A549 treated with Mapracorat at 1 μM for 4 hours (cell line): ENCODE measurements at places on chromosomes 1 and 21. TPM values are rescaled to one million over a fixed set of nuclear protein-coding genes. Genes with fewer than 3 reads are reported as not detected.

RAB13 gene
- total RNA-seq, result 129 to 156 TPM (median 135 TPM) in 5 replicates

CLIC4 gene
- total RNA-seq, result 36.1 to 51.7 TPM (median 45.9 TPM) in 5 replicates

APCS gene
- not detected in 5 replicates for total RNA-seq

RNU1-1 gene
- not detected in 5 replicates for total RNA-seq

ZNF695 gene
- 2.1 to 3.2 TPM (median 2.4 TPM) in 5 replicates for total RNA-seq

GJA8 gene
- total RNA-seq, result not detected in 5 replicates

B3GALT2 gene
- not detected in 5 replicates for total RNA-seq

ANKRD34A gene
- 0.21 to 0.42 TPM (median 0.27 TPM) in 5 replicates for total RNA-seq

DDR2 gene
- 0.21 to 0.57 TPM (median 0.41 TPM) in 5 replicates for total RNA-seq

THRAP3 gene
- 62.8 to 73.5 TPM (median 69.7 TPM) in 5 replicates for total RNA-seq

PTGFRN gene
- total RNA-seq, result 12.5 to 17.3 TPM (median 14.8 TPM) in 5 replicates

SH3BGR gene
- total RNA-seq, result 0.30 to 1.3 TPM (median 0.71 TPM) in 4 of 5 replicates, not detected in the other

GABPA gene
- total RNA-seq, result 5.0 to 7.3 TPM (median 6.4 TPM) in 5 replicates

ARMH1 gene
- 0.38 to 1.2 TPM (median 0.98 TPM) in 5 replicates for total RNA-seq

KRTAP7-1 gene
- total RNA-seq, result not detected in 5 replicates

KRTAP26-1 gene
- total RNA-seq, result not detected in 5 replicates

OVAAL gene
- total RNA-seq, result 0.10 to 0.18 TPM in 2 of 5 replicates, not detected in the others

SNX7 gene
- total RNA-seq, result 22.9 to 40.8 TPM (median 23.9 TPM) in 5 replicates

SHE gene
- 0.07 to 0.13 TPM (median 0.10 TPM) in 5 replicates for total RNA-seq

RXFP4 gene
- not detected in 5 replicates for total RNA-seq

KRTAP10-2 gene
- total RNA-seq, result not detected in 5 replicates

SPATA17 gene
- 1.4 to 3.2 TPM (median 2.4 TPM) in 5 replicates for total RNA-seq

PROX1 gene
- total RNA-seq, result 0.01 to 0.09 TPM (median 0.07 TPM) in 5 replicates

MPZ gene
- 0.09 to 0.43 TPM (median 0.27 TPM) in 4 of 5 replicates, not detected in the other for total RNA-seq
